ENCODE measurements at places on chromosomes 2 and 18.
A peak's percentile ranks its signal among the peaks of the same experiment; 100 is the strongest.

DNA sequence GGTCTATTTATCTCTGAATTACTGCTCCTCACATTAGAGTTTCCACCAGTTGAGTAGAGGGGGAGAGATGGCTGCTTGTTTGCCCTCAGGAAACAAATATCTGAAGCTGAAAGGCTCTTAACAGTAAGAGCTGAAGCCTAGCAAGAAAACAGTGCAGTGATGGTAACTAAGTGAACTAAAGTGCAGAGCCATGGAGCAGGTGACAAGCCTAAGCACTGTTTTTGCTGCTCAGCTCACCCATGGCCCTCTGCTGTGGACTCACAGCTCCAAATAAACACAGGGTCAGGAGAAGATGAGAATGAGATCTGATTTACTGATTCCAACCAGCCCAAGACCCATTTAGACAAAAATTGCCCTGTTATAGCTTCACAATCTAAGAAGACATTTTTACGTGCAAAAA lies 118.4 kb downstream of the ETAA1 start:
- DNase-seq, result no peak
- no peaks in the 10 kb centered on the region for H3K36me3 ChIP-seq
- no peak overlapping the region for H3K4me3 ChIP-seq
- no peaks in the 10 kb centered on the region for H3K4me1 ChIP-seq
- H3K27ac ChIP-seq, result no peak overlapping the region

GRCh38 chr2:237149425-237149824 lies 63.7 kb downstream of the COPS8 start:
- no peak overlapping the region for H3K27ac ChIP-seq
- H3K4me1 ChIP-seq, result no peaks in the 10 kb centered on the region
- no peak overlapping the region for H3K4me3 ChIP-seq

DNA sequence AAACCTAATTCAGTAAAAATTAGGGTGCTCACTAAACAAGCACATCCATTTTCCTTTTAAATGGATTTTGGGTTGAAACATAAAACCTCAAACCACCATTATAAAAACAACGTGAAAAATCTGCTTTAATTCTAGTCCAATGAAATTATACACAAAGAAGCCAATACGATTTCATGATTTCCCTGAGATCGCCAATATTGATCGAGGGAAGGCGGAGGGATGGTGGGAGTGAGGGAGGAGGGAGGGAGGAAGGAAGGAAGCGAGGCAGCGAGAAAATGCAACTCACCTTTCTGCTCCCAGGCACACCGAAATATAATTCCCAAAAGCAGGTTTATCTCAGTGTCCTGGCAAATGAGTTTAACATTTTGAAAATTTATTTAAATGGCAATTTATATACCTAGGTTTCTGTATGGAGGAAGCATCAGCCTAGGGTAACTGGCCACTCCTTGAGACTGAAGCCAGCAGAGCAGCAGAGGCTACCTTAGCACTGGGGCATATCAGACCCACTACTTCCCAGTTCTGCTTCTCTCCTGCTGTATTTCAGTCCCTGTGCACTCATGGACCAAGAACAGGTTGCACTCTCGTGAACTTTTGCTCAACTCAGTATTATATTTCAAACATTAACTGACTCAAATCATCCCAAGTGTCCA lies 2.3 kb upstream of the ONECUT2 start:
- no peaks in the 10 kb centered on the region for H3K36me3 ChIP-seq
- H3K4me1 ChIP-seq, result peaks cover 43% of the 10 kb centered on the region
- DNase-seq, result no peak
- H3K4me3 ChIP-seq, result no peak overlapping the region
- no peaks in the 10 kb centered on the region for H3K27me3 ChIP-seq

DNA sequence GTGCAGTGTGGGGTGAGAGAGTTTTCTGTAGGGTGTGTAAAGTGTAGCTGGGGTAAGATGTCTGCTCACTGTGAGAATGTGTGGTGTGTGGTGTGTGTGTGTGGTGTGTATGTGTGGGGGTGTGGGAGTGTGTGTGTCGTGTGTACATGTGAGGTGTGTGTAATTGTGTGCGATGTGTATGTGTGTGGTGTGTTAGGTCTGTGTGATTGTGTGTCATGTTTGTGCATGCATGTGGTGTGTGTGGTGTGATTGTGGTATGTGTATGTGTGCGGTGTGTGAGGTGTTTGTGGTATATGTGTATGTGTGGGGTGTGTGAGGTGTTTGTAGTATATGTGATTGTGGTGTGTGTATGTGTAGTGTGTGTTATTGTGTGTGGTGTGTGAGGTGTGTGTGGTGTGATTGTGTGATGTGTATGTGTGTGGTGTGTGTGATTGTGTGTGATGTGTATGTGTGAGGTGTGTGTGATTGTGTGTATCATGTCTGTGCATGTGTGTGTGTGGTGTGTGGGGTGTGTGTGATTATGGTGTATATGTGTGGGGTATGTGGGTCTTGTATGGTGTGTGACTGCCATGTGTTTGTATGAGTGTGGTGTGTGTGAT lies 241.7 kb upstream of the HDAC4 start:
- no peak overlapping the region for H3K4me3 ChIP-seq
- no peak for DNase-seq
- H3K4me1 ChIP-seq, result no peaks in the 10 kb centered on the region

GRCh38 chr2:62147610-62148301 lies 48.2 kb upstream of the B3GNT2 start:
- H3K4me3 ChIP-seq, result no peak overlapping the region
- no peak for DNase-seq
- H3K27ac ChIP-seq, result no peak overlapping the region
- no peaks in the 10 kb centered on the region for H3K27me3 ChIP-seq

GRCh38 chr2:48092846-48093803 lies 186.8 kb upstream of the FBXO11 start:
- no peak for DNase-seq
- H3K27ac ChIP-seq, result no peak overlapping the region
- no peaks in the 10 kb centered on the region for H3K4me1 ChIP-seq
- H3K36me3 ChIP-seq, result no peaks in the 10 kb centered on the region
- no peaks in the 10 kb centered on the region for H3K27me3 ChIP-seq

GRCh38 chr18:22683196-22683676 lies 249.9 kb upstream of the RBBP8 start:
- peaks cover 21% of the 10 kb centered on the region for H3K4me1 ChIP-seq
- no peaks in the 10 kb centered on the region for H3K36me3 ChIP-seq
- peak; percentile 93 for DNase-seq
- no peaks in the 10 kb centered on the region for H3K27me3 ChIP-seq

GRCh38 chr2:119231975-119232665 lies 8.5 kb downstream of the STEAP3 start:
- H3K36me3 ChIP-seq, result no peaks in the 10 kb centered on the region
- no peak for DNase-seq
- no peak overlapping the region for H3K4me3 ChIP-seq
- H3K4me1 ChIP-seq, result no peaks in the 10 kb centered on the region
- H3K27ac ChIP-seq, result no peak overlapping the region

DNA sequence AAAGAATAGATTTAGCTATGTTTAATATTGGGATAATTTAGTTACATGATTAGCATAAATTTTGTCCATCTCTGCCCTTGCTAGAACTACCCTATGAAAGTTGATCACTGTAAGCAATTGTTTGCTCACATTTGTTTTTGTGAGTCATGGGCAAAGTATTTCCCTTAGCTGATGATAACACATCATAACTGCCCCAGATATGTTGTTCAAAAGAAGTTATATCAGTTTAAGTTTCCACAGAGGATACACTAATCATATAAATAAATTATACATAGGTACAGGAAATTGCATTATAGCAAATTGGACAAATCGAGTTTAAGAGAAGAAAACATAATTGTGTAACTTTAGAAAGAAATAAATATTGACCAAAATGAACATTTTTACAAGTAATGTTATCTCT lies 223.2 kb upstream of the PIK3C3 start:
- no peak overlapping the region for H3K27ac ChIP-seq
- H3K4me1 ChIP-seq, result no peaks in the 10 kb centered on the region
- no peak for DNase-seq
- no peaks in the 10 kb centered on the region for H3K36me3 ChIP-seq
- no peaks in the 10 kb centered on the region for H3K27me3 ChIP-seq

- H3K36me3 ChIP-seq, result no peaks in the 10 kb centered on the region
- no peak overlapping the region for H3K27ac ChIP-seq
- DNase-seq, result no peak
- H3K4me1 ChIP-seq, result no peaks in the 10 kb centered on the region
- H3K4me3 ChIP-seq, result no peak overlapping the region
These were observed 67.3 kb upstream of the ST6GAL2 start for GRCh38 chr2:106953236-106953635.

DNA sequence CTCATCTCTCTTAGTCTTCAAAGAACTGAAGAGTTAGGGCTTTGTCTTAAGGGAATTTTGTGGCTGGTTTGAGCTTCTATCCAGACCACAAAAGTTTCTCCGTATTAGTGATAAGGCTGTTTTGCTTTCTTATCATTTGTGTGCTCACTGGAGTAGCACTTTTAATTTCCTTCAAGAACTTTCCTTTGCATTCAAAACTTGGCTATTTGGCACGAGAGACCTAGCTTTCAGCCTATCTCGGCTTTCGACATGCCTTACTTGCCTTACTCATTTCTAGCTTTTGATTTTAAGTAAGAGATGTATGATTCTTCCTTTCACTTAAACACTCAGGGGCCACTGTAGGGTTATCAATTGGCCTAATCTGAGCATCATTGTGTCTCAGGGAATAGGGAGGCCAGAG lies 29.9 kb downstream of the HDHD2 start:
- no peak overlapping the region for H3K4me3 ChIP-seq
- no peaks in the 10 kb centered on the region for H3K36me3 ChIP-seq
- no peaks in the 10 kb centered on the region for H3K4me1 ChIP-seq
- no peak overlapping the region for H3K27ac ChIP-seq
